Fibroblast of gingiva (primary cell): ENCODE measurements at places on chromosomes 1 and 21.

DNA sequence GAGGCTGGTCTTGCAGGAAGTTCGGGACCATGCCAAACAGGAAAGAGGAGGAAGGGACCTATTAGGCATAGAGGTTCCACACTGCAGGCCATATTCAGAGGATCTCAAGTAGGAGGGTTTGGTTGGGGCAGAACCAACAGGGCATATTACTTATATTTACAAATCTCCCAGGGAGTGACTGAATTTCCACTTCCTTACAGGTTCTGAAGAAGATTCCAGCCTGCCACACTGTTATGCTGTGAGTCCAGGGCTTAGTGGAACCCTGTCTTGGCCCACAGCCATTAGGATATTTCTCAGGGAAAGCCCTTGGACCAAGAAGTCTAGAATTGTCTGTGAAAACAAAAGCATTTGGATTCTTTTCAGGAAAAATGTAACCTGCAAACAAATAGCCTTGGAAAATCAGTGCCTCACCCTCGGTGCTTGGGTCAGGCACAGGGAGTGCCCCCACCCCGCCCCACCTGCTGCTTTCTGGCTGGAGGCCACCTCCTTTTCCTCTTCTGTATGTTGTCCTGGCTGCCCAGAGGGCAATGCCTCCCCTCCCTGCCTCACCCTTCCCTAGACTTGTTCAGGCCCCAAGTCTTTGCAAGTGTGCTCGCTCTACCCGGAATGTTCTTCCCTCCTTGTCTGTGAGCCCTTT, 41.0 kb upstream of the JUN start:
- no peak for DNase-seq

GRCh38 chr1:20699558-20699957, 18.2 kb downstream of the KIF17 start:
- no peak for DNase-seq

DNA sequence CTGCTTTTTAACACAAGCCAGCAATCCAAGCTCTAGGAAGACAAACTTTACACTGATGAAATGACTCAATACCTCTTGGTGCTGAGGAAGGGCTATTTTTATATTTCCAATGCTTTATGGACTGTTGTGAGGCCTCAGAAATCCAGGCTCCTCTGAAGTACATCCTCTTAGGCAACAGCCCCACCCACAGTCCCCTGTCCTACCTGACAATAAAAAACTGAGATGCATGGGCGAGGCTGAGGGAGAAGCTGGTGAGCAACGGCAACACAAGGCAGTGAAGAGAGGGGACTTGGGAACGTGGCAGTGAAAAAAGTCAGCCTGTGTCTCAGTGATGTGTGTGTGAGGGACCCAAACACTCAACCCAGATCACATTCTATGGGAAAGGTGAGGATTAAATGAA, 10.1 kb upstream of the CPT2 start:
- DNase-seq: no peak

GRCh38 chr1:203081465-203082230, 4.2 kb downstream of the MYOG start:
- DNase-seq: no peak

GRCh38 chr1:1293263-1294249, 13.3 kb downstream of the SCNN1D start:
- no peak for DNase-seq

DNA sequence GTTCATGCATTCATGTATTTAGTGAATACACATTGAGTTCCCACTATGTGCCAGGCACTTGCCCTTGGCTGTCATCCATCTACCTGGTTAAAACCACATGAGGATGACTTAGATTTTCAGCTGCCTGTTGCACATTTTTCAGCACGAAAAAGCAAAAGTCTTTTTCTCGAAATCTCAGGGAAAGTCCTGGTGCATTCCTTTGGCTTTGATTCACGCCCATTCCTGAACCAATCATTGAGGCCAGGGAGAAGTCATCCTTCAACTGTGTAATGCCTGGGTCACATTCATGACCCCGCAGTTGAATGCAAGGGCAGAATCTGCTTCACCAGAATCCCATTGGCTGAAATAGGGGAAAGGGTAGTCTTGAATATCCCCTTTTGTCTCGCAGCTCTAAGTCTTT, 84.4 kb downstream of the RNF220 start:
- no peak for DNase-seq

DNA sequence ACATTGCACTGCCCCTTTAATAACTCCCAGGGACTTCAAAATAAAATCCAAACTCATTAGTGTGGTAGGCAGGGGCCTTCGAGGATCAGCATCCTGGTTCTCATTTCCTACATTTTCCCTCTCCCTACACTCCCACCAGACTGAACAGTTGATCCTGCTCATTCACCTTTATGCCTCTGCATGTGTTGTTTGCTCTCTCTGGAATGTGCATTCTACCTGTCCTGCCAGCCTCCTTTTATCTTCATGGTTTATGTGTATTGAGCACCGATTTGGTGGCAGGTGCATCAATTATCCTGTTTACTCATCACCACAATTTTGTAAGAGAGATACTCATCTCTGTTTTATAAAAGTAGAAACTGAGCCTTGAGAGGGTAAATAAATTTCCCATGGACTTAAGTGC, 125.0 kb downstream of the ADSS2 start:
- DNase-seq: no peak

DNA sequence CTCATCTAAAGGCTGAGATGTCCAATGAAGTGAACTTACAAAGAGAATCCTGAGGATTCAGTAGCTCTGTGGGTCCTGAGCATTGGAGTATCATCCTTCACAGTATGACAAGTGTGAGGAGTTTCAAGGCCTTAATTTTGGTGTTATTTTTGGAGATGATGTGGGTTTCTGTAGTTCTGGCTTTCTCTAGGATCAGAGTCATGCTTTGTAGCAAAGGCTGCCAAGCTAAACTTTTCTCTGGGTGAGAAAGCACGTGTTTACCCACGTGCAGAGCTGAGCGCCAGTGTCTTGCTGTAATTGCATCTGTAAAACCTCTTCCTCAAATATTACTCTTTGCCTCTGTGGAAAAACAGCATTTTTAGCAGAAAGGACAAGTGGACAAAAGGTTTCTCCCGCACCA, 387.8 kb upstream of the LYPLAL1 start:
- peak; percentile 70 for DNase-seq

DNA sequence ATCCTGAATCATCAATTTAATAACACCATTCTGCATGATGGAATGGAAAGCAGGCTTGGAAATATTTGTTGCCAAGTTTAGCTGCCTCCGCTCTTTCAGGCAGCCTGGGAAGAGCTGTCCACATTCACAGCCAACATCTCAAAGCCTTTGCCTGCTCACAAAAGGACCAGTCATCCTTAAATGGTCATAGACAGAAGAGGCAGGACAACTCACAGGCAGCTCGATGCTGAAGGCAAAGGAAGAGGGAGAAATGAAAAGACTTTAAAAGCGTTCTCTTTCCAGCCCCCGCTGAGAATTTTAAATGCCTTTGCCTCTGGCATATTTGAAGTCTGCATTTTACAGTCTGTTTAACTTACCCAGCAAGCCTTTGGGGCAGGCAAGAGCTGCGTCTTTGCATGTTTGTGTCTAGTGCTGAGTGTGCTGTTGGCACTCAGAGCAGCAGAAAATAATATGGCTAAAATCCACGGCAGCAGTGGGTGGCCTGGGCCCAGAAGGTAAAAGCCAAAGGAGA, 68.9 kb downstream of the NMNAT2 start:
- peak; percentile 50 for DNase-seq

DNA sequence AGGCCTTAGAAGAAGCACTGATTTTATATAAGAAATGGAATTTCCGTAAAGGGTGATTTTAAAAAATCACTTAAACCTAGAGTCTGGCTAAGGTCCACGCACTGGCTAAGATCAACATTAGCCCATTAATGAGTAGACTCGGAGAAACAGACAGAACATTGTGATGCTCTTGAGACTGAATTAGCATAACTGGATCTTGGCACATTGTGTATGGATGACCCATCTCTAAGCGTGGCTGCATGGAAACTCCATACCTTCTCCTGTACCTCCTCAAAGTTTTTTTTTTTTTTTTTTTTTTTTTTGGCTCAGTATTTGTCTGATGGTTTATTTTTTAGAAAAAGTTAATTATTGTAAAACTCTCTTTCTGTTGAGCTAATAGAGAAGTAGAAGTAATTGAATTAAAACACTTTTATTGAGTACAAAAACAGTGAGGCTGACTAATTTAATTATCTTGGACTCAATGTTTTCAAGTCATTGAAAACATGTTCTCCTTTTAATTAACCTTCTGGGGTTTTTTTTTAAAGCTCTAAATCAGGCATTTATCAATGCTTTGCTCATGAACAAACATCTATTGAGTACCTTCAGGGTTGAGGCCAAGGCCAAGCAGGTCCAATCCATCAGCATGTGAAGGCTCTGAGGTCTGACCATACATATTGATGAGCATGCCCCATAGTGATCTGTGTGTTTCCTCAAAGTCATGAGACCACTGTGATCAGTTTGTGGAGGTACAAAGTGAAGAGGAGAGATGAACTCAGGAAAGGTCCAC, 74.0 kb downstream of the TLR5 start:
- DNase-seq: no peak

GRCh38 chr1:174689524-174689923, 241.8 kb downstream of the GPR52 start:
- DNase-seq: no peak

- DNase-seq: no peak
Observed at GRCh38 chr1:222182641-222183040, 365.3 kb downstream of the HHIPL2 start.

DNA sequence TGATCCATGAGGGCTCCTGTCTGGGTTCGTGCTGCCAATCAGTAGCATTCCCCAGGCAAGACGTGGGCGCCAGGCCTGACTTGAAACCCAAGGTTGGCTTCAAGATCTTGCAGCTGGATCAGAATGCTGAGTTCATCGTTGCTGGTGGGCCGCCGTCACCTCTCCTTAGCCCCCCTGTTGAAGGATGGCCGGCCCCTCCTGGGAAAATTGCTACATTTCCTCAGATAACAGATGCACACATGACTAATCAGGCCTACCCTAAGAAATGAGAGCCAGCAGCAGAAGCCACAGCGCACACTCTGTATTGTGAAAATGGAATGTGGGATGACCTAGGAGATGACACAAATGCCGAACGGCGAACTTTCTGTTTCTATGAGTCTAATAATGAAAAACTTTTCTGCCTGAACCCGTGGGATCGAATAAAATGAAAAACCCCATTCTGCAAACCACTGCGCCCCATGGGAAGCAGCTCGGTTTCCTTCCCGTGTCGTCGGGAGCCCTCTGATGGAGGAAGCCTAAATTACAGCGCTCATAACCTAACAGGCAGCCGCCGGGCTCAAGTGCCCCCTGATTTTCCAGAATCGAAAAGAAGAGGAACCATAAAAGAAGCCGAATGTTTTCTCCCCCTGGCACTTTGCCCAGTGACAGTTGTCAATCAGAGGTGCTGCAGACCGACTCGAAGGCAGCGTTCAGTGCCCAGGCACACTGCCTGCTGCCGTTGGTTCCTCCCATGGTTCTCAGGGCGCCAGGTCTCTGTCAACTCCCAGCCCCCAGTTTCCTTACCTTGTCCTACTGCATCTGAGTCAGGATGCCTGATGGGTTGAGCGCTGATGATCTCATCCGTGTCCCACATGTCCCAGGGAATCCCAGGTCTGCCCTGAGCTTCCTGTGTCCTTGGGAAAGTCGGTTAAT, 38.2 kb upstream of the H6PD start:
- peak; percentile 89 for DNase-seq

DNA sequence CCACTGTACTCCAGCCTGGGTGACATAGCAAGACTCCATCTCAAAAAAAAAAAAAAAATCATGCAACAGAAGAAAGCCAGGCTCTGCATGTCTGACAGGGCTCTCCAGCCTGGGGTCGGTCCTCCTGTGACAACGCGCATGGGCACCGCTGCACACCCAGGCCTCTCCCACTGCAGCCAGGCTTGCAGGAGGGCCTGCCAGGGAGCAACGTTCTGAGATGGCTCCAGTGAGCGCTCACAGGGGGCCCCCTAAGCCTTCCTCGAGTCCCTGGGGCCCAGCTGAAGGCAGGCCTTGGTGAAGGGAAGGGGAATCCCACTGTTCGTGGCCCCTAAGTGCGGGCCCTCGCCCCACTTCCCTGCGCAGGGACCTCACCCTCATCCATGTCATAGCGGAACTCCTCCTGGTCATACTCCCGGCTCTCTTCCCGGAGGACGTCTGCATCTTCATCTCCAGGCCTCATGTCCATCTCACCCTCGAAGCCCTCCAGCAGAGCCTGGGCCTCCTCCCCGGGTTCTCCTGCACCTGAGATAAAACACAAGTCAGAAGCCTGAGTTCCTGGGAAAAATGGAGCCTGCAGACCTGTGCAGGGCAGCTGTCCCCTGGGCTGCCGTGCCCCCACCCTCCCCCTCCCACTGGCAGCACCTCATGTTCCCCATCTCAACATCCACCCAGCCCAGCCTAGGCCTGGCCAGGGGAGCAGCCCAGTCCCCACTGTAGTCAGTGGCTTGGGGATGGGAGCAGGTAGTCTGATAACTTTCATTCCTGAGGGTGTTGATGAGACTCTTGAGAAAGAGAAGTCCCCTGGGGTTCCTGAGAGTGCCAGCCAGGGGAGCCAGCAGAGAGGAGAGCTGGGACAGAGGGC, 20.3 kb downstream of the RSPH1 start:
- DNase-seq: no peak

DNA sequence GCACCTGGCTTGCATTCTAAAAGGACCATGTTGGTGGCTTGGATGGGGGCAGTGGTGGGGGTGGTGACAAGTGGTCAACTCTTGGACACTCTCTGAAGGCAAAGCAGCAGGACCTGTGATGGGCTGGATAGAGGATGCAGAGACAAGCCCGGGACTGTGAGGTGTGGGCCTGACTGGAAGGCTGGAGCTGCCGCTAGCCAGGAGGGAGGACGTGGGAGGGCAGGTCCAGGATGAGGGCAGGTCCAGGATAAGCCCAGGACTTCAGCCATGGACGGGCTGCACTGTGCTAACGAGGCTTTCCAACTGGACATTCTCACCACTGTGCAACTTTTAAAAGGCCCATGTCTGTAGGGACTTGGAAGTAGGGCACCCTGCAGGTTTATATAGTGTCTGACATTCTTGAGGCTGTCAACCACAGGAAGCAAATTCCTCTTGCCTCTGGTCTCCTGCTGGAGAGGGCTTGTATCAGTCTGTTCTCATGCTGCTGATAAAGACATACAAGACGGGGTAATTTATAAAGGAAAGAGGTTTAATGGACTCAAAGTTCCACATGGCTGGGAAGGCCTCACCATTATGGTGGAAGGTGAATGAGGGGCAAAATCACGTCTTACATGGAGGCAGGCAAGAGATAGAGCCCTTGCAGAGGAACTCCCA, 8.3 kb upstream of the C1orf167 start:
- no peak for DNase-seq

GRCh38 chr1:158121604-158122254, 59.0 kb upstream of the CD1D start:
- no peak for DNase-seq
